Mesothelial cell of epicardium (in vitro differentiated cells): ENCODE measurements at places on chromosomes 5 and 9. TPM values are rescaled to one million over a fixed set of nuclear protein-coding genes. Genes with fewer than 3 reads are reported as not detected.
A peak's percentile ranks its signal among the peaks of the same experiment; 100 is the strongest.

The NUDCD2 gene
- total RNA-seq, result 32.1 to 37.2 TPM (median 34.4 TPM) in 3 replicates

The ENG gene
- total RNA-seq, result 7.3 to 8.5 TPM (median 8.1 TPM) in 3 replicates

The NTRK2 gene
- 63.4 to 67.5 TPM (median 65.0 TPM) in 3 replicates for total RNA-seq

The GABRP gene
- 274 to 327 TPM (median 301 TPM) in 3 replicates for total RNA-seq

The C5orf63 gene
- total RNA-seq, result 2.0 to 2.3 TPM (median 2.2 TPM) in 3 replicates

The IL33 gene
- total RNA-seq, result 4.2 to 5.4 TPM (median 4.7 TPM) in 3 replicates

The FRRS1L gene
- 12.4 to 14.6 TPM (median 14.4 TPM) in 3 replicates for total RNA-seq

The GGTA1 gene
- total RNA-seq, result 0.22 TPM in 1 of 3 replicates, not detected in the others

The SLC34A3 gene
- 0.23 to 0.27 TPM in 2 of 3 replicates, not detected in the other for total RNA-seq

The CTXN3 gene
- total RNA-seq, result not detected in 3 replicates

- H3K4me1 ChIP-seq, result peaks cover 18% of the 10 kb centered on the region
- no peak overlapping the region for H3K27ac ChIP-seq
- H3K36me3 ChIP-seq, result peaks cover 13% of the 10 kb centered on the region
- no peak overlapping the region for H3K4me3 ChIP-seq
- no peak for DNase-seq
Measured at GRCh38 chr5:115855959-115856358, 14.2 kb downstream of the AP3S1 start.

DNA sequence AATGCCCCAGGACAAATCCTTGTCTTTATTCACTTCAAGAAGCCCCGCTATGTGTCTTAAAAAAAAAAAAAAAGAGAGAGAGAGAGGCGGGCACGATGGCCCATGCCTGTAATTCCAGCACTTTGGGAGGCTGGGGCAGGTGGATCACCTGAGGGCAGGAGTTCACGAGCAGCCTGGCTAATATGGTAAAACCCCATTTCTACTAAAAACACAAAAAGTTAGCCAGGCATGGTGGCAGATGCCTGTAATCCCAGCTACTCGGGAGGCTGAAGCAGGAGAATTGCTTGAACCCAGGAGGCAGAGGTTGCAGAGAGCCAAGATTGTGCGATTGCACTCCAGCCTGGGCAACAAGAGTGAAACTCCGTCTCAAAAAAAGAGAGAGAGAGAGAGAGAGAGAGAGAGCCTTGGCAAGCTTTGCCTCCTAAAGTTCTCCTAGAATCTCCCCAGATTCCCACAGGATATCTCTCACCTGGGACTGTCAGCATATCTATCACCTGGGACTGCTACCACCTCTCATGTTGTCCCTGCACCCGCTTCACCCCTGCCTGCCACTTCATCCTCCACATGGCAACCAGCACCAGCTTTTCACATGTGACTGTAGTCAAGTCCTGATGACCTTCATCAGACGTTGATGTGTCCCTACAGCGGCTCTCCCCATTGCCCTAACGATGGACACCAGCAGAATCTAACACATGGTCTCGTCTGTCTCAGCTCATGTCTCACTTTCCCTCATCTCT lies 5.8 kb downstream of the ITK start:
- no peak overlapping the region for H3K27ac ChIP-seq
- H3K4me1 ChIP-seq, result no peaks in the 10 kb centered on the region
- no peak overlapping the region for H3K4me3 ChIP-seq
- peaks cover 32% of the 10 kb centered on the region for H3K27me3 ChIP-seq
- H3K36me3 ChIP-seq, result no peaks in the 10 kb centered on the region

DNA sequence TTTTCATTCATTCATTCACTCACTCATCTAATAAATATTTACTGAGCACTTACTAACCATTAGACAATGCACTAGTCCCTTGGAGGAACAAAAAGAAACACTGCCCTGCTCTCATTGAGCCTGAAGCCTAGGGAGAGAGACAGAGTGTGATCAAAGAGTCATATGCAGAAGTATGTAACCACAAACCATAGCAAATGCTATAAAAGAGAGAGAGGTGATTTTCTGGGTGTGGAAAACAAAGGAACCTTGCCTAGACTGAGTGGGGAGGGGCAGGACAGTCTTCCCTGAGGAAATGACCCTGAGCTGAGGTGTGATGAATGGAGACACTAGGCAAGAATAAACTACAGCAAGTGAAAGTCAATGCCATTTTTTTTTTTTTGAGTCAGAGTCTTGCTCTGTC lies 10.8 kb upstream of the ADRA1B start:
- DNase-seq, result no peak
- H3K27me3 ChIP-seq, result no peaks in the 10 kb centered on the region
- no peaks in the 10 kb centered on the region for H3K36me3 ChIP-seq
- no peak overlapping the region for H3K4me3 ChIP-seq
- H3K4me1 ChIP-seq, result peaks cover 39% of the 10 kb centered on the region

DNA sequence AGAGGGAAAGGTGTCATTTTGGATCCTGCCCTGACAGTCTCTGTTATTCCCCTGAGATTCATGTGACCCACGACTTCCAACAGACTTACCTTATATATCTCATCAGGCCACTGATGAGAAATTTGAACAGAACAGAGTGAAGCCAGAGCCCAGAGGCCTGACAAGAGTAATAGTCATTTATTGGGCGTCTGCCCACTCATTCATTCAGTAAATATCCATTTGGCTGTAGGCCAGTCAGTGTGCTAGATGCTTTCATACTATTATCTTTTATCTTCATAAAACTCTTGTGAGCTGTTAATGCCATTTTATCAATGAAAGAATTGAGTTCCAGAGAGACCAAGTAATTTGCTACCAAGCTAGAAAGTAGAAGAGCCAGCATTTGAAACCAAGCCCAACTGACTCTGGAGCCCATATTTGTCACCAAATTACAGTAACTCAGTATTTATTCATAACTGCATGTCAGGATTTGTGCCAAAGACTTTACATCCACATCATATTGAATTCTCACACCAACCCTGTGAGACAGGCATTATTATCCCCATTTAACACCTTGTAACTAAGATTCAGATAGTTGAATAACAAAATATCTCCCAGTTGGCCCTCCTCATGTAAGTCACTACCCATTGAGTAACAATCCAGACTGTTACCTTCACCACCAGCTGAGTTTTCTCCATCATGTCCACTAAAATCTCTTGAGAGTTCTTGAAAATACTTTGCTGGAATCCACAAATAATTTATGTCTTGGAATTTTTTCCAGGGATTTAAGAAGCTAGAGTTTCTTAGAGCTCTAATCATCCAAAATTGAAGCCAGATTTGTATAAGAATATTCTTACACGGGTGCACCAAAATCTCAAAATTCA lies 2.5 kb downstream of the PTPDC1 start:
- no peaks in the 10 kb centered on the region for H3K36me3 ChIP-seq
- H3K27ac ChIP-seq, result peak overlapping the region; percentile 48
- no peak for DNase-seq

DNA sequence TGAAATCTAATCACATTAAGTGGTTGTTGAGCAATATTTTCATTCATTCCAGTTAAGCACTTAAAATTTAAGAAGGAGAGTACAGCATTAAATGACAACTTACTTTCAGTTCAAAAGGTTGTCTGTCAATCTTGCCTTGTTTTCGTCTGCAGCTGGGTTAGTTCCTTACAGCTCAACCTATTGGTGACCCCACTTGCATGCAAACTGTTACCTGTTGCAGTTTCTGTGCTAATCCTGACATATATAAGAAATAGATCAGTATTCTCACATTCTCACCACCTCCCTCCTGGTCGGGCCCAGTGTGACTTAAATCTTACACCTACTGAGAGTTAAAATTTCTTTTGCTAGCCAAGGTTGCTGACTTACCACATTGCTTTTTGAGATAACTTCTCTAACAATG lies 191.8 kb upstream of the SMC2 start:
- no peak overlapping the region for H3K27ac ChIP-seq
- H3K27me3 ChIP-seq, result no peaks in the 10 kb centered on the region
- no peak for DNase-seq
- H3K4me1 ChIP-seq, result no peaks in the 10 kb centered on the region
- H3K36me3 ChIP-seq, result no peaks in the 10 kb centered on the region

DNA sequence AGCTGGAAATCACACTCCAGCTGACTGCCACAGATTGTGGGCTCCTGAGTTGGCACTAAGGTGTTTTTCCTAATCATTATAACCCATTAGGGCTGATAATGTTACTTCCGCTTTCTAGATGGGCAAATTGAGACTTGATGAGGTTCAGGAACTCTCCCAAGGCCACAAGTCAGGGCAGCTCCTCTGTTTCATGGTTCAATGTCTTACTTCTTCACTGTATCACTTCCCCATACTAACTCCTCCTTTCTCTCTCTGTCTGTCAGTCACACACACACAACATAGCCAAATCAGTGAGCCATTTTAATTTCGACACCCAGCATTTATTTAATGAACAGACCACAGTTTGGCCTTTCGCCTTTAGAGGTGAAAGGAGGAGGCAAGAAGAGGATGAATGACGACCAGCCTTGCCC lies 17.8 kb upstream of the TRAF1 start:
- no peaks in the 10 kb centered on the region for H3K36me3 ChIP-seq
- peaks cover 6% of the 10 kb centered on the region for H3K27me3 ChIP-seq
- H3K4me1 ChIP-seq, result peaks cover 17% of the 10 kb centered on the region
- no peak overlapping the region for H3K27ac ChIP-seq
- DNase-seq, result no peak

GRCh38 chr5:44565902-44566301 lies 176.7 kb upstream of the FGF10 start:
- DNase-seq, result no peak
- H3K27ac ChIP-seq, result no peak overlapping the region
- no peaks in the 10 kb centered on the region for H3K27me3 ChIP-seq
- H3K4me3 ChIP-seq, result no peak overlapping the region
- no peaks in the 10 kb centered on the region for H3K4me1 ChIP-seq

DNA sequence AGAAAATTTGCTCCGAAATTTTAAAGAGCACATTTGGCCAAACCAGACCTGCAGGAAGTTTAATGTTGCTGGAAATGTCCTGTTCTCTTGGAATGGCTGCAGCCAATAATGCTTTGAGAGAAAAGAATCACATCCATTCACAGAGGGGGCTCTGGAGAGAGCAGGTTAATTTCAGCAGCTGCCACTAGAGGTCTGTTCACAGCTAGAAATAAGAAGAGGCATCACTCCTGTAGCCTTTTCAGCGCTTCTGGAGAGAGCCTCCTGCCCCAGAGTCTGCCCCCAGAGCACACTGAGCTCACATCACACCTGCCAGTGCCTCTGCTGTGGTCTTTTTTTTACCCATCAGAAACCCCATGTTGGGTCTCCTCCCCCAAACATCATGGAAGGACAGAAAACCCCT lies 124.8 kb upstream of the RAD23B start:
- H3K27me3 ChIP-seq, result no peaks in the 10 kb centered on the region
- no peak for DNase-seq
- no peak overlapping the region for H3K27ac ChIP-seq
- no peak overlapping the region for H3K4me3 ChIP-seq
- H3K4me1 ChIP-seq, result no peaks in the 10 kb centered on the region
- no peaks in the 10 kb centered on the region for H3K36me3 ChIP-seq

- H3K27me3 ChIP-seq, result peaks cover 2% of the 10 kb centered on the region
- H3K36me3 ChIP-seq, result no peaks in the 10 kb centered on the region
- H3K27ac ChIP-seq, result no peak overlapping the region
- no peak overlapping the region for H3K4me3 ChIP-seq
- peaks cover 4% of the 10 kb centered on the region for H3K4me1 ChIP-seq
- DNase-seq, result no peak
Measured at GRCh38 chr5:21398511-21398910, 1410.5 kb upstream of the CDH18 start.

DNA sequence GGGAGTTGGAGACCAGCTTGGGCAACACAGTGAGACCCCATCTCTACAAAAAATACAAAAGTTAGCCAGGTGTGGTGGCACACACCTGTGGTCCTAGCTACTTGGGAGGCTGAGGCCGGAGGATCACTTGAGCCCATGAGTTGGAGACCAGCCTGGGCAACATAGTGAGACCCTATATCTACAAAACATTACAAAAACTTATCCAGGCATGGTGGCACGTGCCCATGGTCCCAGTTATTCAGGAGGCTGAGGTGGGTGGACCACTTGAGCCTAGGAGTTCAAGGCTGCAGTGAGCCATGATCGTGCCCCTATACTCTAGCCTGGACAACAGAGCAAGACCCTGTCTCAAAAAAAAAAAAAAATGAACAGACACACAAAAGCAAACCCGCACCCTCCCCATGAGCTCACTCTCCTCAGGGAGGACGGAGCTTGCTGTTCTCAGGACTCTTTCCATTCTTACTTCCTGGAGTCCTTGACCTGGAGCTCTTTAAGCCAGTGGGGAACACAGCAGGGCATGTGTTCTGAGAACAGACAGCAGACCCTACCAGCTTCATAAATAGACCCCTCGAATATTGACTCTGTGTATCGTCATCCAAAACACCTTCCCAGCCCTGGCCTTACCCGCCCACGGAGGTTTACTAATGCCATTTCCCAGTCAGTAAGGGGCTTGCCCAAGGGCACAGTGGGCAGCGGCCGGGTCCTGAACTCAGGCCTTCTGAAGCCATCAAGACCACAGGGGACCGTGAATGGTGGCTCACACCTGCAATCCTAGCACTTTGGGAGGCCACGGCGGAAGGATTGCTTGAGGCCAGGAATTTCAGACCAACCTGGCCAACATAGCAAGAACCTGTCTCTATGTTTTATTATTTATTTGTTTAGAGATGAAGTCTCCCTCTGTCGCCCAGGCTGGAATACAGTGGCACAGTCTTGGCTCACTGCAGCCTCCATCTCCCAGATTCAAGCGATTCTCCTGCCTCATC lies 11.1 kb downstream of the PTGES2 start:
- no peak overlapping the region for H3K4me3 ChIP-seq
- peaks cover 3% of the 10 kb centered on the region for H3K4me1 ChIP-seq
- peaks cover 6% of the 10 kb centered on the region for H3K36me3 ChIP-seq
- H3K27me3 ChIP-seq, result no peaks in the 10 kb centered on the region
- H3K27ac ChIP-seq, result no peak overlapping the region
- DNase-seq, result no peak

GRCh38 chr9:110995420-110996340 lies 42.6 kb downstream of the LPAR1 start:
- H3K27ac ChIP-seq, result peak overlapping the region; percentile 64
- H3K36me3 ChIP-seq, result no peaks in the 10 kb centered on the region
- peaks cover 33% of the 10 kb centered on the region for H3K4me1 ChIP-seq
- DNase-seq, result no peak

GRCh38 chr9:76733096-76733495 lies 31.1 kb upstream of the PCA3 start:
- H3K27me3 ChIP-seq, result peaks cover 17% of the 10 kb centered on the region
- H3K4me1 ChIP-seq, result peaks cover 17% of the 10 kb centered on the region
- no peaks in the 10 kb centered on the region for H3K36me3 ChIP-seq
- no peak overlapping the region for H3K4me3 ChIP-seq
- DNase-seq, result no peak

DNA sequence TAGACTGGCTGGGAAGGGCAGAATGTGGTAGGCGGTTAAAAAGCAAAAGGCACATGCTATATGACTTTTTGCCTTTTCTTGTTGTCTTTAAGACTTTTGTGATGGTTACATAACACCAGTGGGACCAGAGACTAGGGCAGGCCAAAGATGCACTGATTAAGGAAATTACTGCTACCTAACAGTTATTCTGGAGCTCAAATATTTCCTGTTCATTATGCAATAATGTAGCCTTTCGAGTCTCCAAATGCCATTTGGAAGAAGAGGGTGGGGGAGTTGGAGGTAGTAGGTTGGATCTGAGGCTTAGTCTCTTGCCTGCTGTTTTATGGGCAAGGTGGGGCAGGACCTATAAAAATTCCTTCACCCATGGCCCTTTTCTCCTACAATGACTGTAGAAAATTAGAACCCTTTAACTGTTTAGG lies 51.7 kb downstream of the SH3GL2 start:
- H3K27ac ChIP-seq, result peak overlapping the region; percentile 33
- no peaks in the 10 kb centered on the region for H3K36me3 ChIP-seq
- DNase-seq, result no peak
- H3K27me3 ChIP-seq, result no peaks in the 10 kb centered on the region

GRCh38 chr5:145958436-145958835 lies 22.1 kb downstream of the SH3RF2 start:
- H3K4me3 ChIP-seq, result no peak overlapping the region
- peaks cover 16% of the 10 kb centered on the region for H3K27me3 ChIP-seq
- no peak for DNase-seq
- no peaks in the 10 kb centered on the region for H3K36me3 ChIP-seq
- peaks cover 19% of the 10 kb centered on the region for H3K4me1 ChIP-seq
- H3K27ac ChIP-seq, result no peak overlapping the region
